ENCODE measurements at places on chromosomes 5 and 9.

- DNase-seq, result no peak
Measured at GRCh38 chr5:135219868-135220267, 179.2 kb downstream of the MACROH2A1 start.

DNA sequence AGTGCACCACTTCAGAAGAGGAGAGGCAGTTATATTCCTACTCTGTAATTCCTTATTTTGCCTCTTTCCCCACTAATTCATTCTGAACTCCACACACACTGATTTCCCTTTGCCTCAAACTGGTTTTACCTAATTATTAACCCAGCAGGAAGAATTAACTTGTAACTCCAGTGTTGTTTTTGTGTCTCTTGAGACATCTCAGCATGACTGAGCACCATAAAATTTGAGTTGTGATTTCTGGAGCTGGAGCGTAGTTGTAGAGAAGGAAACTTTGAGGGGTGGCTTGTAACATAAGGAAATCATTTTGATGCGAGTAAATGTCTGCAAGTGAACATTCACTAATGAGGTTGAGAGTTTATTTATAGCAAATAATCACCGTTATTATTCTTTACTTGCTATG lies 265.2 kb downstream of the TMEM38B start:
- no peak for DNase-seq

GRCh38 chr9:114591291-114591787 lies 3.8 kb downstream of the ATP6V1G1 start:
- no peak for DNase-seq

- DNase-seq, result peak; percentile 77
Measured at GRCh38 chr9:16030528-16031185, 477.8 kb downstream of the CCDC171 start.

GRCh38 chr9:36725777-36726356 lies 153.2 kb downstream of the MELK start:
- DNase-seq, result no peak

- no peak for DNase-seq
Measured at GRCh38 chr5:90967851-90968250, 409.3 kb downstream of the ADGRV1 start.

DNA sequence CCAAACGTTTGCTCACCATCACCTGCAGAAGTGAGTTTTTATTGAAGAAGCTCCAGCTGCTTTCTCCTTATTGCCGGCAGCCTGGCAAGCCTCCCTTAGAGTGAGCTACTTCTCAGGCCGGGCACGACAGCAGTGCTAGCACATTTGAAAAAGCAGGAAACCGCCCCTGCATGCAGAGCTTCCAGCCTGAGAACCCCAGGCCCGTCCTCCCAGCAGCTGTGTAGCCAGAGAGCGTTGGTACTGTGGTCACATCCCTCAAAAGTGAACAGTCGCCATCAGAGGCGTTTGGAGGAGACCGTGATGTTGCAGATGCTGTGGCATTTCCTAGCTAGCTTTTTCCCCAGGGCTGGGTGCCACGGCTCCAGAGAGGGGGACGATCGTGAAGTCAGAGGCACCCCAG lies 23.5 kb downstream of the SLC25A25 start:
- DNase-seq, result no peak

GRCh38 chr9:107226421-107226820 lies 56.7 kb upstream of the RAD23B start:
- no peak for DNase-seq

GRCh38 chr5:177362610-177363507 lies 5.1 kb downstream of the RGS14 start:
- DNase-seq, result peak; percentile 47

- no peak for DNase-seq
Measured at GRCh38 chr5:16573401-16573800, 43.4 kb downstream of the RETREG1 start.

DNA sequence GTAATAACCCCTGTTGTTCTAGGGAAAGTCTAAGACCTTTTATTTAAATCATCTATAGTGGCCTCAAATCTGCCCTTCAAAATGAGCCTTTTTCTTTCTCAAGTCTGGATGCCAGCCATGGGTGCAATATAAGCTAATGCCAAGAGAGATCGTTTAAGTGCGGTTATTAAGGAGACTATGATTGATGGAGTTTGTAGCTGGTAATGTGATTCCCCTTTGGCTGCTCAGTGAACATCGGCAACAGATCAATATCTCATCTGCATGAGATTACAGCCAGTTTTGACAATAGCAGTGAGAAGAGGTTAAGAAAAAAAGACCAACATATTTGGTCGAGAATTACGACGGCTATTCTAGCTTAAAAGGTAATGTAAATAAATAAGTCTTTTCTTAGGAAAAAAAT lies 1049.4 kb upstream of the NUDT12 start:
- no peak for DNase-seq

DNA sequence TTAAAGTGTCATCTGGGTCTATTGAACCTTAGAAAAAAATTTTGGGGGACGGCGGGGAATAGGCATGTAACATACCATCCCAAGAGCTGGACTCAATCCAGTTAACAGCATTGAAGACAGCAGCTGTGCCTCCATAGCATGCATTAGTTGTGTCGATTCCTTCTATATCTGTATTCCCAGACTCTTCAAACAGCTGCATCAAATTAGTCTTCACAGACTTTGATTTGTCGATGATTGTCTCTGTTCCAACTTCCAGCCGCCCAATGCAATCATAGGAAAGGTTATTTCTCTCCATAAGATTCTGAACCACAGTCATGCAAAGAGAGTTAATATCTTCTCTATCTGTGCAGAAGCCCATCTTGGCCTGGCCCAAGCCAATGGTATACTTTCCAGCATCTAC lies 14.8 kb downstream of the HMGCS1 start:
- DNase-seq, result no peak

DNA sequence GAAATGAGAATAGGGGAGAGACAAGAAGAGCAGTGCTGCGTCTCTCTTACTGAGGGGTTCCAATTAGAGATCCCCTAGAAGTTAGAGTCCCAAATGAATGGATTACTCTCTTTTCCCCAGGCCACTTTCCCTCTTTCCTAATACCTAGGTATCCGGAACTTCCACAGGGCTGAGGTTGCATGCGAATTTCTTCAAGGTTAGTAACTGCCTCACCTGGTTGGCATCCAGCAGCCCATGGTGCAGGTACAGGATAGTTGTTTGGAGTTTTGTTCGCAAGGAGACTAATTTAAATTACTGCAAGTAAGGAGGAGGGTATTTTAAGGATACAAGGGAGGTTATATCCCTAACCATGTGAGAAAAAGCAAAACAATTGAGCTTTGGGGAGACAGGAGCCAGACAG lies 52.4 kb upstream of the JAK2 start:
- DNase-seq, result no peak

DNA sequence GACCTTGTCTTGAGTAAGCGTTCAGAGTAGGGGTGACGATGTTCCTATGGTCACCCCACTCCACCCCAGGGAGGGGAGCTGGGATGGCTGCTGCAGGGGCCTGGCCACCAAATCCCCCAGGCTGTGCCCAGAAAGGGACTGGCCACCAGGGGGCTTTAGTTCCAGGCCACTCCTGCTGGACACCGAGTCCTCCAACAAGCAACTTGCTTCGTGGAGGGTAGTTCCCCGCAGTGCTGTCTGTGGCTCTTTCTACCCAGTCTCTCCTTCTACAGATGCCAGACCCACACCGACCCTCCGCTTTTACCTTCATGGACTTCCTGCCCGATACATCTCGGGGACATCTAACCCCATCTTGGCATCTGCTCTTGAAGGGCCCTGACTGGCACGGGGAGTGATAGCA lies 35.7 kb upstream of the GABRP start:
- no peak for DNase-seq
